IMR-90 (cell line): ENCODE measurements at places on chromosomes 5 and 9.
A peak's percentile ranks its signal among the peaks of the same experiment; 100 is the strongest.

DNA sequence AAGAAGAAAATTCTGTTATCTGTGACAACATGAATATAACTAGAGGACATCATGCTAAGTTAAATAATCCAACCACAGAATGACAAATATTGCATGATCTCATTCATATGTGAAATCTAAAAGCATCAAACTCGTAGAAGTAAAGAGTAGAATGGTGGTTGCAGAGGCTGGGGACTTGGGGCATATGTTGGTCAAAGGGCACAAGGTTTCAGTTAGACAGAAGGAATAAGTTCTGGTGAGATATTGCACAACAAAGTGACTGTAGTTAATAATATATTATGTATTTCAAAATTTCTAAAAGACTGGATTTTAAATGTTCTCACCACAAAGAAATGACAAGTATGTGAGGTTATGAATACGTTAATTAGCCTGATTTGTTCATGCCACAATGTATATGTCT lies 24.8 kb downstream of the GRIA1 start:
- peak; percentile 59 for DNase-seq

DNA sequence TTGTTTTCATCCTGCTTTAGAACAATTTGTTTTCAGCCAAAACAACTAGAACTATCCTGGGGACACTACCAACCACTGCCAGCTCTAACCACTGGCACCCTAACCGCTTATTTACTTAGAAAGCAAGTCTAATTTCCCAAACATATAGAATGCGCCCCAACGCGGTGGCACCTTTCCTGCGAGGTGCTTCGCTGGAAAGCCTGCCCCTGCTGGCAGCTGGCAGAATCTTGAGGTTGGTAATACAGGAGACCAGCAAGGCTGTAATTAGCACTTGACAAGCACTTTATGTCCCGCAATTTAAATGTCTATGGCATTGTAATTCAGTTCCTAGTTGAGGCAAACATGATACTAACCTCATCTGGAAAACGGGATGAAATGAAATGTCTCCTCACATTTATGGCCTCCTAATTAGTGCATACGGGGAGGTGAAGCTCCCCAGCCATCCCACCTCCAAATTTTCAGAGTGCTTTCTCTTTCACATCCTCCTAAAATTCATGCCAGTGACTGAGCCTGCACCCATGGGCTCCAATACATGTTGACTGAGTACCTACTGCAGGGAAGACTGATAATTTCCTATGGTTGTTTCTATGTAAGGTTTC lies 30.4 kb downstream of the GABBR2 start:
- DNase-seq, result no peak

DNA sequence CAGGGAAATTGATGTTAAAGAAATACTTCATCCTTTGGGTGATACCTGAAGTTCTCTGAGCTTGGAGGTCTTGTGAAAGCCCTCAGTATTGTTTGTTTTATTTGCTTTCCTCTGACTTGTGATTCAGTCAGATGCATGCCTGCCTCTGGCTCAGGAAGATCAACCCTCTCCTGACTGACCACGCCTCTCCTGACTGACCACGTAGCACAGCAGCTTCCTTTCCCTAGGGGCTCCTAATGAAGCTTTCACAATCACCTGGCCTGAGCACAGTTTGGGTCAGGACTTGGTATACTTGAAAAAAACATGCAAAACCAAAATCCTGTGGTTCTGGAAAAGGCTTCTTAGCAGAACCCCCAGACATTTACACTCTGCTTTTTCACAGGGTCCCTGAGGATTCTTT lies 3.8 kb downstream of the TGFBI start:
- DNase-seq, result peak; percentile 86

GRCh38 chr9:90446200-90446948 lies 196.2 kb downstream of the DIRAS2 start:
- DNase-seq, result no peak

DNA sequence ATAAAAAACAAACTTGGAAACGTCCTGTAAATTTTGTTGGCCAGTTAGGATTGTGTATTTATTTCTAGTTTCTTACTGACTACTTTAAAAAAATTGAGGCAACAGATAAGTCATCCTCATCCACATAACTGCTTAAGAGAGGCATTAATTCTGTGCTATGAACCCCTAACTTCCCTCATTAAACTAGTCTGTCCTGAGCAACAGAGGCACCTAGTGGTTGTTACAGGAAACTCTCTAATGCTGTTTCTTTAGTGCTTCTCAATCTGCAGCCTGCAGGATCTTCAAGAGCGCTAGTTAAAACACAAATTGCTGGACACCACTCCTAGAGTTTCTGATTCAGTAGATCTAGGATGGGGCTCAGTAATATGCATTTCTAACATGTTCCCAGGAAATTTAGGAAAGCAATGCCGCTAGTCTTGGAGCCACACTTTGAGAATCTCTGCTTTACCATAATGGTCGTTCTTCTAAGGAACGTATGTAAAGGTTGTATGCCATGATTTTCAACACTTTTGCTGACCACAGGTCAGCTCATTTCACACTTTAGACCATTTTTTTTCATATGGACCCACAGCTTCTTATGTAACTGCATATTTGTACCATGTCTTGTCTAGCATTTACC lies 410.1 kb upstream of the SMARCA2 start:
- DNase-seq, result no peak

DNA sequence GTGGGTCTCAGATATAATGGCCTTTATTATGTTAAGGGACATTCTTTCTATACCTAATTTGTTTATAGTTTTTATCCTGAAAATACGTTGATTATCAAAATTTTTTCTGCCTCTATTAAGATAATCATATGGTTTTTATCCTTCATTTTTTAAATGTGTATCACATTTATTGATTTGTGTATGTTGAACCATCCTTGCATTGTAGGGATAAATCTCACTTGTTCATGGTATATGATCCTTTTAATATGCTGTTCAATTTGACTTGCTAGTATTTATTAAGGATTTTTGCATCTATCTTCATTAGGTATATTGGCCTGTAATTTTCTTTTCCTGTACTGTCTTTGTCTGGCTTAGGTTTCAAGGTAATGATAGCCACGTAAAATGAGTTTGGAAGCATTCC lies 25.5 kb downstream of the PKD2L2 start:
- DNase-seq, result no peak

GRCh38 chr9:99340281-99340680 lies 118.2 kb downstream of the SEC61B start:
- DNase-seq, result peak; percentile 81

- peak; percentile 16 for DNase-seq
Measured at GRCh38 chr9:6920041-6920440, 162.3 kb downstream of the KDM4C start.

DNA sequence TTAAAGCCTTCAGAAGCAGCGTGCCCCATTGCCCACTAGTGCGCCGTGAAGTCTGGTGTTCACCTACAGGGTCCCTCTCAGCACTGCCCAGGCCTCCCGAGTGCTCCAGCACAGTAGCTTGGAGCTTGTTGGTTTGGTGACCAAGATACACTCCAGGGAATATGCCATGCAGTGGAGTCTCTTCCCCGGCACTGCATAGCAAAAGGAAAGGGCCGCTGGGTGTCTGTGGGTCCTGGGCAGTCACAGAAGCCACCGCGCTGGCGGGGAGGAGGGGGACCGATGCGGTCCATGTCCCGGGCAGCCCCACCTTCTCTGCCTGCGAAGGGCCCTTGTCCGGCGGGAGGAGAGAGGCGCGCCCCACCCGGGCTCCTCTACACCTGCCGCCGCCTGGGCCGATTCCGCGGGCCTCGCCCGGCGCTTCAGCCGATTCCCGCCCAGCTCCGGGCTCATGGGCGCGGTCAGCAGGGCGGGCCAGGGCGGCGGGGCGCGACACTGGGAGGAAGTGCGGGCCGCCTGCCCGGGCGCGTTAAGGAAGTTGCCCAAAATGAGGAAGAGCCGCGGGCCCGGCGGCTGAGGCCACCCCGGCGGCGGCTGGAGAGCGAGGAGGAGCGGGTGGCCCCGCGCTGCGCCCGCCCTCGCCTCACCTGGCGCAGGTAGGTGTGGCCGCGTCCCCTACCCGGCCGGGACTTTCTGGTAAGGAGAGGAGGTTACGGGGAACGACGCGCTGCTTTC lies at the start of gene SYK:
Gene SYK, plus strand, starts transcription at position 579 of the 732 bp plus-strand sequence. CDS start 42,080 bp downstream, outside the sequence.
- DNase-seq, result no peak

DNA sequence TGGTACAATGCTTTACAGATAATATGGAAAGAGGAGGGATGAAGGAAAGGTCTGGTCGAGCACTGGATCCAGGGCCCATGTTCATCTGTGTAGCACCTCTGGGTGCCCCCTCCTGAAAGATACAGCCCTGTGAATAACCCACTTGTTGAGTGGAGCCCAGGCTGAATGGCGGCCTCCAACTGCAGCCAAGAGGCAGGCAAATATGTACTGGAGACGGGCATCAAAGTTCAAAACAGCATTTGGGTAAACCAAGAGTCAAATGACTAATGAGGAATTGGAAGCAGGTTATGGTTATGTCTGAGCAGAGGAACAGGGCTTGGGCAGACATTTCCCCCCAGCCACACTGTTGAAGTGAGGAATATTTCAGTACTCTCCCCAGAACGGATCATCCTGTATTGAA lies 1.1 kb downstream of the C9 start:
- DNase-seq, result no peak

DNA sequence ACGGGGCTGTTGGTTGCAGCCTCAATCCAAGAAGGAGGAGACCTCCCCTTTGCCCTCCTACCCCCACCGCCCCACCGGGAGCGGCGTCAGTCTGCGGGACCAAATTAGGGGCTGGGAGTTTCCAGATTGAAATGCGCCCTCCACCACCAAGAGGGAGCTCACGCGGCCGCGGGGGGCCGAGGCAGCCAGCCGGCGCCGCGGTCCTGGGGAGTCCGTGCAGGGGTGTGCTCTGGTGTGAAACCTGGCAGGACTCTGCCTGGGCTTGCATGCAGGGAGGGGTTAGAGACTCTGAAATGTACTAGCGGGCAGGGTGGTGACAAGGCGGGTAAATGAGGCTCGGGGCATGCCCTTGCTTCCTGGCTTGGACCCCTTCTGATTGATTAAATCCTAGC lies 989 bp upstream of the FBN2 start:
- DNase-seq, result no peak

DNA sequence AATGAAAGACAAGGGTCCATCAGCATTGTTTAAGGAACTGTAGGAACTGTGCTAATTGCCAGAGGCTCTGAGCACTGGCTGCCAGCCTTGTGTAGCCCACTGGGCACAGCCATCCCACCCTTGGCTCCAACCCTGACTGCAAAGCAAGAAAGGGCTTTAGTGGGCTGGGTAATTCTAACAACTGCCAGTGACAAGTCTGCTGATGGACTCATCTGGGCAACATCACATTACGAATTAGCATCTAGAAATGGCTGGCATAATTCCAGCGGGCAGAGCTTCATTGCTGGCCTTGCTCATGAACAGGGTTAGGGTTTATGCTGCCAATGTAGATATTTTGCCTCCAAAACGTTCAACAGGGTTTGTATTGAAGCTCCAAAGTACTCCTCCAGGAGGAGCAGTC lies 326.9 kb downstream of the ARHGEF28 start:
- DNase-seq, result no peak

DNA sequence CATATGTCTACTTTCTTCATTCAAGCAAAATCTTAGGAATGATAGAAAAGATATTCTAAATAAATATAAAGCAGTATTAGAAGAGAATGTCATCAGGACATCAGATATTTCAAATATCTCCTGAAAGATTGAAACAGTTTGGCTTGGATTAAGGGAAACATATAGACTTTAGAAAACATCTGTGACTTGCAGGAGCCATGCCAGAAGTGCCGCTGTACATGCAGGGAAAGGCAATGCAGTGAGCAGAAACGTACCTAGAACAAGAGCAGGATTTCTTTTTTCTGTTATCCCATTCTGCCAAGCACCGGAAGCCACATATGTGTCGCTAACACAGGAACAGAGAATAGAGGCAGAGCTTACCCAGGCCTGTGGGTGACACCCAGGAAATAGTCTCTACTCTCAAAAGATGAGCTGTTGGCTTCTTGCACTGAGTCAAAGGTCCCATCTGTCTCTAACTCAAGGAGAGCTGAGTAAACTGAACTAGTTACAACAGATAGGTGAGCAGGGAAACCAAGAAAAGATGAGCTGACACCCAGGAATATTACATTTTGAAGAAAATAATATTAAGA lies 5.8 kb downstream of the ADAMTS19 start:
- no peak for DNase-seq

DNA sequence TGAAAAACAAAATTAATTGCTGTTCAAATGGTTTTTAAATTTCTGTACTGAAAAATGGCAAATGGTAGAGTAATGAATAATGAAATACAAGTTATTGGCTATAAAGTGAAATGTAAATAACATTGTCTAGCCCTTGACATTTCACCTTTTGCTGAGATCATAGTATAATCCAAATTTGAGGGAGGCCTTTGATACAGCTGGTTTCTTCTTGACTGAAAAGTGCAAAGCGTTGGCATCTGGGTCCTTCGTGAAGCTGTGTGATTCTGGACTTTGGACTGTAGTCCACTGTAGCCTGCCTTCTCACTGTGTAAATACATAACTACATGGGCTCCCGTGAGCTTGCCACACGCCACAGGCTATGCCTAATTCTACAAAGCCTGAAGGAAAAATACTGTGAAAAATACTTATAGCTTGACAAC lies 52.3 kb downstream of the ARHGEF28 start:
- no peak for DNase-seq

DNA sequence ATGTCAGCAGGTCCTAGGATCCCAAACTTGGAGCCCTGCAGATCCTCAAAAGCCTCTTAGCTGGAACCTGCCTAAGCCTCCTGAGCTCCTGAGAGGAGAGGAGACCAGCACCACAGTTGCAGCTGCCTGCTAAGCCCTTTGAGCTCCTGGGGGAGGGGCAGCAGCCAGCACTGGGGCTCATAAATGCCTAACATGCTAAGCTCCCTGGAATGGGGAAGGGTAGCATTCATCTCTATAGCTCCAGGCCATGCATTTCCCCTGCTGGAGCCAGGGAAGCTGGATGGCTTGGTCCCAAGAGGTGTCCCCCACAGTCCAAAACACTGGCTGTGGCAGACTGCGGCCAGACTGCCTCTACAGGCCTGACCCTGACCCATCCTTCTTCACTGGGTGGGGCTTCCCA lies 182.7 kb downstream of the KCNN2 start:
- no peak for DNase-seq

GRCh38 chr5:131505237-131505908 lies 129.7 kb downstream of the RAPGEF6 start:
- peak; percentile 46 for DNase-seq

DNA sequence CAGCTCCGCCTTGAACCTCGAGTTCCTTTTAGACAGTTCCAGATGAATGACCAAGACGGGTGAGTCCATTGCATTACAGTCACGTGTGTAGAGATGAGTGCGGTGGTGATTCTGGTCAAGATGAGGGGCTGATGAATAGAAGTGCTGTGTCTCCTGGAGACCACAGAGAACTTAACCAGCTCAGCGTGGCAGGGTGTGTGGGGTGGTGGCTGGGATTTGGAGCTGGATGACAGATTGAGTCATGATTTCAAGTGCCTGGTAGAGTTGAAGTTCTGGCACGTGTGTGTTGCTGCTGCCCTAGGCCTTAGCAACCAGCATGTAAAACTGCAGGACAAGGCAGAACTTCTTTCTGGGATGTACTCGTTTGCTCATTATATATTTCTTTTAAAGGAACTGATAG lies 53.3 kb downstream of the PRRC2B start:
- DNase-seq, result no peak

GRCh38 chr5:158910782-158911692 lies 188.7 kb downstream of the EBF1 start:
- DNase-seq, result peak; percentile 18
